ENCODE measurements at places on chromosomes 7 and 10.

DNA sequence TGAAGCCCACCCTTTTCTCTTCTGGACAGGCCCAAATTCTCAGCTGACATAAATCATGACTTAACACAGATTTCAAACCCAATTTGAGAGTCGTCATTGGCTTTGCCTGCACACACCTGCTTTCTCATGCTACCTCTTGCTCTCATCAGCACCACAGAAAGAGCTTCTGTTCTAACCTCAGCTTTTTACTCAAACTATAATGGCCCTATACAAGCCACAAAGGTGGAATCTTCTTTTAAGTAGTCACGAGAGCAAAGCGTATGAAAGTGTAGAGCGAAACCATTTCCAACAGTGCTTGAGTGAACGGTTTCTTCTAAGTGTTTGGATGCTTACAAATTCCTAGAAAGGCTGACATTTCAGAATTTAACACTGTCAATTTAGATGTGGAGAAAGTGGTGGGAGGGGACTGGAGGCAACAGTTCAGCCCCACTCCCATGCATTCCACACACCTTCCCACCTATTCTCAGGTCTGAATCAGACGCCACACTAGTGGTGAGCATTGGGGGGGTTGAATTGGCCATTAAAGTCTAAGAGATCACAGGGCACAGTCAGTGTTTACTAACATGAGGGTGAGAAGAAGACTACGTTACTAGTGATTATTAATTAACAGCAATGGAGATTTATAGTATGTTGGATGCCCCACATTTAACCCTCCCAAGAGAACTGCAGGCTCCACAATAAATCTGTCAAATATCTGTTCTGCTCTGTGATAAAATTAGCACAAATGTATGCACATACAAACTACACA lies 114.0 kb downstream of the PRKCQ start:
- DNase-seq: no peak
- H3K27me3 ChIP-seq: no peaks in the 10 kb centered on the region
- H3K27ac ChIP-seq: no peak overlapping the region
- H3K36me3 ChIP-seq: peaks cover 80% of the 10 kb centered on the region
- no peak overlapping the region for H3K4me3 ChIP-seq
- no peaks in the 10 kb centered on the region for H3K4me1 ChIP-seq

GRCh38 chr7:151012911-151013347 lies 11.4 kb downstream of the ATG9B start:
- DNase-seq: no peak
- H3K36me3 ChIP-seq: no peaks in the 10 kb centered on the region
- peaks cover 27% of the 10 kb centered on the region for H3K4me1 ChIP-seq
- H3K4me3 ChIP-seq: no peak overlapping the region
- no peak overlapping the region for H3K27ac ChIP-seq

- H3K27ac ChIP-seq: no peak overlapping the region
- H3K27me3 ChIP-seq: peaks cover 25% of the 10 kb centered on the region
- DNase-seq: peak; percentile 27
- H3K36me3 ChIP-seq: no peaks in the 10 kb centered on the region
Observed at GRCh38 chr7:151705636-151706276, 171.2 kb downstream of the PRKAG2 start.

DNA sequence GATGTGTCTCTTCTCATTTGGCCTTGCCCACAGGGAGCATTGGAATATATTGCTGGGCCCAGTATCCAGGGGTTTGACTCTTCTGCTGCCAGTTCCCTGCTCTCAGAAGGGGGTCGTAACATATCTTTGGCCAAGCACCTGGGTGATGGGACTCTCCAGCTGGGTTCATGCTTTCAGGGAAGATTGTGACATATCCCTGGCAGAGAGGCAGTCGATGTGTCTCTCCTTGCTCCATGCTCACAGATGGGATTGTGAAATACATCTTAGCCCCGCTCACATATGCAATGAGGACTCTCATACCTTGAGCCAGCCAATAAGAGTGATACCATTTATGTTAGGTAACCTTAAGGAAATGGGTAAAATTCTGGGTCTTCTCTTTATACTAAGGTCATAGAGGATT lies 39.2 kb upstream of the ZNF680 start:
- DNase-seq: no peak
- H3K36me3 ChIP-seq: no peaks in the 10 kb centered on the region
- no peak overlapping the region for H3K27ac ChIP-seq
- no peaks in the 10 kb centered on the region for H3K4me1 ChIP-seq
- H3K4me3 ChIP-seq: no peak overlapping the region
- no peaks in the 10 kb centered on the region for H3K27me3 ChIP-seq

DNA sequence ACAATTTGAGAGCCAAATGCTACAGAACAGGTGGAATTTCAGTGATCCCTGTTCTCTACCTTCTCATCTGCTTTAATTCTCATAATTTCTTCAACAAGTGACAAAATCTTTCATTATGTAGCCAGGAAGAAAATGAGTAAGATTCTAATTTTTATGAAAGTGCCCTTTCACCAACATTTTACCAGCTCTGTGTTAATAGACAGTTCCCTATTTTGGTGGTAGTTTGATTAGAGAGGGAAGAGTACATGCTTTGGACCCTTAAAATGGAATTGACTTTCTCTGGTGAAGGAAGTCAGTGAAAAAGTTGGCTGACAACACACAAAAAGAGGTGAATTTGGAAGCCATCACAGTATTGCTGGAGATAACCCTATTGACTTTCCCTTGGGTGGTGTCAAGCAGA lies 61.7 kb downstream of the CACNB2 start:
- H3K4me1 ChIP-seq: peaks cover 10% of the 10 kb centered on the region
- no peaks in the 10 kb centered on the region for H3K27me3 ChIP-seq
- H3K36me3 ChIP-seq: no peaks in the 10 kb centered on the region
- no peak overlapping the region for H3K27ac ChIP-seq
- no peak for DNase-seq

- no peak for DNase-seq
- no peak overlapping the region for H3K27ac ChIP-seq
- no peaks in the 10 kb centered on the region for H3K4me1 ChIP-seq
- H3K36me3 ChIP-seq: no peaks in the 10 kb centered on the region
- H3K4me3 ChIP-seq: no peak overlapping the region
Observed at GRCh38 chr7:132735476-132735875, 159.2 kb upstream of the PLXNA4 start.

Measured in DND-41 (cell line).